Liver (tissue), 10 donors: ENCODE measurements at places on chromosomes 13 and 19. TPM values are rescaled to one million over a fixed set of nuclear protein-coding genes. Genes with fewer than 3 reads are reported as not detected.

LGI4 gene
- polyA plus RNA-seq, result 1.5 TPM

ADGRL1 gene
- polyA plus RNA-seq, result 0.14 TPM

TMEM145 gene
- polyA plus RNA-seq, result 0.02 TPM

ZNF610 gene
- polyA plus RNA-seq, result 0.21 TPM

CPAMD8 gene
- 1.2 TPM for polyA plus RNA-seq

PABPC3 gene
- not detected for polyA plus RNA-seq

PCCA gene
- polyA plus RNA-seq, result 70.3 TPM

FFAR2 gene
- polyA plus RNA-seq, result 0.28 TPM

OR10H5 gene
- not detected for polyA plus RNA-seq

CEACAM8 gene
- 0.07 TPM for polyA plus RNA-seq

LPAR6 gene
- 11.1 TPM for polyA plus RNA-seq

ZNF708 gene
- 0.97 TPM for polyA plus RNA-seq

C1QTNF9B gene
- polyA plus RNA-seq, result not detected

ANGPTL8 gene
- 101 TPM for polyA plus RNA-seq

ZNF296 gene
- not detected for polyA plus RNA-seq

SCEL gene
- polyA plus RNA-seq, result 0.02 TPM
